Urinary bladder (tissue), 4 donors: ENCODE measurements at places on chromosomes 2 and 18. TPM values are rescaled to one million over a fixed set of nuclear protein-coding genes. Genes with fewer than 3 reads are reported as not detected.

CD302 gene
- 51.8 TPM for total RNA-seq

- no peak for DNase-seq
Measured at GRCh38 chr2:45583977-45584376, 27.1 kb downstream of the SRBD1 start.

DNA sequence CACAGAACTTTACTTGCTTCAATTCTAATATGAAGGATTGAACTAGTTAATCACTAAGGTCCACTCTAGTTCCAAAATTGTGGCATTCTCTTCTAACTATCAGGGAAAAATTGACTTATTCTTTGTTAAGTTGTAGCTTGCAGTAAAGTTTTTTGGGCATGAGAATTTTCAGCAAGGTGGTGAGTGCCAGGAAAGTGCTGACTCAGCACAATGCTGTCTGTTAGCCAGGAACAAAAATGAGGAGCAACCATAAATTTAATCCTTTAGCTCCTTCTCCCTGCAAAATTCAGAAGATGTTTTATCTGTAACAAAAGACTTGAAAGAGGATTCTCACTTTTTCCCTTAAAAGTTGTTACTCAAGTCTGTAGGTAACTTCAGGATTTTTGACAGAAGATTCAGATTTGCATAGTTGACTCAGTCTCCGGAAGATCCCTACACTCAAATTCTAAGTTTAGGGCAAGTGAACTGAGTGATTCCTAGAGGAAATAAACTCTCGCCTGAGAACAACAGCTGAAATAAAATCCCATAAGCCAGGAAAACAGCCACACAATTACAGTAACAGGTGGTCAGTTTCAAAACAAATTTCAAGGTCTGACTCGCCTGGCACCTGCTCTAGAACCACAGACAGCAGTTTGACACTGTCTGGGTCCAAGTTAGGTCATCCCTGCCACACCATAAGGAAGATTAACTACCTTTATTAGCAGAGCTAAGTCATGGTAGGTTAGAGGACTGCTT is 20.2 kb upstream of the DARS1 start:
- DNase-seq = no peak

LONRF2 gene
- total RNA-seq = 6.7 TPM

DNA sequence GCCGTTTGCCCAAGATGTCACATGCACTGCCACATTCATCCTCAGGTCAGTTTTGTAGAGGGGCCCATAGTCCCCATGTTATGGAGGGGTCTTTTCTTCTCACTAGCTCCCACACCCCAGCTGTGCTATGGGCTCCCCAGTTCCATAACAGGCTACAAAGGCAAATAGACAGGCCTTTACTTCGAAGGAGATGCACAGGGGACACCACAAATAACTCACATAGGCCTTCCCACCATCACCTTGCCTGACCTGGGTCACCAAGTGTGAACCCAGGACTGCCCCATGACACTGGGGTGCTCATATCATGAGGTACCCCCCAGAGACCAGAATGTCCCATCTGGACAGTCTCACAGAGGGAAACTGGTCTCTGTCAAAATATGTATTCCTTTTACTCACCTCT is 15.0 kb upstream of the INO80C start:
- DNase-seq = no peak

NAT8 gene
- total RNA-seq = not detected

GRCh38 chr2:11505652-11506610 is 27.9 kb upstream of the GREB1 start:
- DNase-seq = no peak

DNA sequence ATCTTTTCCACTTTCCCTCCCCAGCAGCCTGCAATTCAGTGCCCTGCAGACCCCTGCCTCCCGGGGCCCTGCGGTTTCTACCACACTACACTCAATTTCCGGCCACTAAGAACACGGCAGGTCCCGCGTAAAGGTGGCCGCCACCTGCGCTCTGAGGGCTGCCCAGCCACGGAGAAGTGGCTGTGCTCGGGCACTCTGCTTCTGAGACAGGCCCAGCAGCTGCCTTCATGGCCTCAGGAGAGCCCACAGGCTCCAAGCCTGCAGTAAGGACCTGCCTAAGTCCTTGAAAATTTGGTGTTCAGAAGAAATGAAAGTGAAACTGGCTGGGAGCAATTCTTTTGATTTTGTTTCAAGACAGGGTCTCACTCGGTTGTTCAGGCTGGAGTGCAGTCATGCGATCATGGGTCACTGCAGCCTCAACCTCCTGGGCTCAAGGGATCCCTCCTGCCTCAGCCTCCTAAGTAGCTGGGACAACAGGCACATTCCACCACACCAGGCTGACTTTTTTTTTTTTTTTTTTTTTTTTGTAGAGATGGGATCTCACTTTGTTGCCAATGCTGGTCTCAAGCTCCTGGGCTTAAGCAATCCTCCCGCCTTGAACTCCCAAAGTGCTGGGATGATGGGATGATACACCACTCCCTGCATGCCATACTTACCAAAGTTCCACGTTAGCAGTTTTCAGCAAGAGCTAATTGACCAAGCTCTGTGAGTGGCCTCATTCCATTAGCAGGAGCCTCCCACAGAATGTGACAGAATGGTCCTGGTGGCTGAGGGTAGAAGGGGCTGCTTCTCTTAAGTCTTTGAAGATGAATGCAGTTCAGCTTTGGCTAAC is 14.6 kb upstream of the ALPP start:
- DNase-seq = no peak

ARPC2 gene
- 206 TPM for total RNA-seq

GRCh38 chr2:173966274-173967098 is 1.3 kb upstream of the SP3 start:
- no peak for DNase-seq

G6PC2 gene
- total RNA-seq = not detected

GRCh38 chr2:13113002-13113401 is 396.3 kb downstream of the TRIB2 start:
- DNase-seq = no peak

DNA sequence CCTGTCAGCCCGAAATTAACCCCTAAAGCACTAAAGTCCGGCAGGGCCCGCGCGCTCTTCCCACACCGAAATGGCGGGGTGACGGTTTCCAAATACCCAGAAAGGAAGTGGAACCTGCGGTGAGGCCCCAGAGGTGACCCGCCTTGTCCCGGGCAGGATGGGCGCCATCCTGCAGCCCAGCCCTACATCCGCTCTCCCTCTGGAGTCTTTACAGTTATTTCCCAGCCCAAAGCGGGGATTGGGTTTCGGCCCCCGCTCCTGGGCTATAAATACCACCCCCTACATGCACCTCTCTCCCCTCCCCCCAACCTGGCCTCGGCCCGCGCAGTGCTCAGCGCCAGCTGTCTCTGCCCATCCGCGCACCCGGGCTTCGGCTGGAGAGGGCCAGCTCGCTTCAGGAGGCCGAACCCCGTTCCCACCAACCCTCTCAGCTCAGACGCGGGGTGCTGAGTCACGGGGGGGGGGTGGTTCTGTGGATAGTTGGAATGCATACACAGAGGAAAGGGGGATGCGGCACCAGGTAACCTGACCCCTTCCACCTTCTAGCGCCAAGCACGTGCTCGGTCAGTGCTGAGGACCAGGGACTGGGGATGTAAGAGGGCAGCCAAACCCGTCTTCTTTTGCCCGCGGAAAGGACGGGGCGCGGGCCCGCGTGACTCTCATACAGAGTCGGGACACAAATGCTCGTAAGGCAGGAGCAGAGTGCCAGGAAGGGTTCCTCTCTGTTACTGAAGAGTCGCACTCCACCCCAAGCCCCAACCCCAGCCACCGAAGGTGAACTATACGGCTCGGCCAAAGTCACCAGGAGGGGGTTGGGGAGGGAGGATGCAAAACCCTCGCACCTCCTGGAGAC is at the start of gene TUBA4B:
TSS of gene TUBA4B (plus strand) at position 344 of the 853 bp plus-strand sequence. CDS start at position 509, 165 bp downstream.
- no peak for DNase-seq

DLX1 gene
- total RNA-seq = 0.21 TPM

- no peak for DNase-seq
Measured at GRCh38 chr2:9737053-9737875, 106.0 kb upstream of the TAF1B start.

DNA sequence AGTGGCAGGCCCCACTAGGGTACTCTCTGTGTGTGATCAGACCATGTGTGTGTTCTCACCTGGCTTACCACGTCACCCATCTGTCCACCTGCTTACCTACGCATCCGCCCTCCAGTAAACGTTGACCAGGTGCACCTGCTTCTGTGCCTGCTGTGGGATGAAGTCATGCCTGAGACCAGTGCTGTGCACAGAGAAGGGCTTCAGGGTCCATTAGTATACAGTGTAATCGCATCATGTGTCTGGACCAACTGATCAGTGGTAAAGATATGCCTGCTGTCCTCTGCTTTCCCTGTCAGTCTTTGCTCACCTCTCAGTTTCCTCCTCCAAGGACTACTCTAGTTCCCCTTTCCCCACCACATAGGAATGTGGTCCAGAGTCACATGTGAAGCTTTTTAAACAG is 109.3 kb downstream of the FHOD3 start:
- no peak for DNase-seq

PRKAG3 gene
- 1.2 TPM for total RNA-seq

RAB17 gene
- total RNA-seq = 1.7 TPM

DNA sequence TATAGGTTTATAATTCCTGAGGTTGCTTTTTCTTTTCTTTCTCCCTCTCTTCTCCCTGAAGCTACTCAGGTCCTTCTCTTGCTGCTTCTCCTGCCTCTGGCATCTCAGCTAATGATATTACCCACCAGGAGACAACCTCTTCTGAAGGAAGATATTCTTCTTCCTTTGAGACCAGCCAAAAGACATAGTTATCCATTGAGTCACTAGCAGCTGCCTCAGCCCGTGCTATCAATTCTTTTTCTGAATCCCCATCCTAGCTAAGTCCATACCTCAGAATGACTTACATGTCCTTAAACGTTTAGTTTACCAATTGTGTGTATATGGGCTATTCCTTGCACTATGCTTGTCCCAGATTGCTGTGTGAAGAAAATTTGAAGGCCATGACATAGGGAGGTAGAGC is 25.0 kb upstream of the RNF103 start:
- no peak for DNase-seq

DNA sequence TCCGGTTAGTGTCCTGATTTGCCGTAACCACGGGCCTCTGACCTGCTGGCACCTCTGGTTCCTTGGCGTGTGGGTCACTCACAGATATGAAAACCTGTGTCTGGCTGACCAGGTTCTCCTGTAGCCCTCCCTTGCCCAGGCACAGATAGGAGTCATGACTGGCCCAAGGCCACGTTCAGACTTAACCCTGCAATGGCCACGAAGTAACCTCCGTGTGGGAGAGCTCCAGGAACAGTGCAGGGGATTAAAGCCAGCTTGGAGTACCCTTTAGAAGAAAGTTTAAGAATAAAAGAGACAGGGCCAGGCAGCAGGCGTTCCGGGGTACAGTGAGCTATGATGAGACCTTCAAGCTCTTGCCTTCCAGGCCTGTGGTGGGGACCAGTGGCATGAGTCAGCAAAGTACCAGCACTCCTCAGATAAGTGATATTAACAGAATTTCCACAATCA is 25.5 kb downstream of the CENPO start:
- DNase-seq = no peak

GRCh38 chr2:233354500-233354924 is 218 bp downstream of the DGKD start:
- no peak for DNase-seq

EFR3B gene
- total RNA-seq = 3.8 TPM

ASTL gene
- 0.85 TPM for total RNA-seq
